ENCODE measurements at places on chromosomes 2 and 18.

DNA sequence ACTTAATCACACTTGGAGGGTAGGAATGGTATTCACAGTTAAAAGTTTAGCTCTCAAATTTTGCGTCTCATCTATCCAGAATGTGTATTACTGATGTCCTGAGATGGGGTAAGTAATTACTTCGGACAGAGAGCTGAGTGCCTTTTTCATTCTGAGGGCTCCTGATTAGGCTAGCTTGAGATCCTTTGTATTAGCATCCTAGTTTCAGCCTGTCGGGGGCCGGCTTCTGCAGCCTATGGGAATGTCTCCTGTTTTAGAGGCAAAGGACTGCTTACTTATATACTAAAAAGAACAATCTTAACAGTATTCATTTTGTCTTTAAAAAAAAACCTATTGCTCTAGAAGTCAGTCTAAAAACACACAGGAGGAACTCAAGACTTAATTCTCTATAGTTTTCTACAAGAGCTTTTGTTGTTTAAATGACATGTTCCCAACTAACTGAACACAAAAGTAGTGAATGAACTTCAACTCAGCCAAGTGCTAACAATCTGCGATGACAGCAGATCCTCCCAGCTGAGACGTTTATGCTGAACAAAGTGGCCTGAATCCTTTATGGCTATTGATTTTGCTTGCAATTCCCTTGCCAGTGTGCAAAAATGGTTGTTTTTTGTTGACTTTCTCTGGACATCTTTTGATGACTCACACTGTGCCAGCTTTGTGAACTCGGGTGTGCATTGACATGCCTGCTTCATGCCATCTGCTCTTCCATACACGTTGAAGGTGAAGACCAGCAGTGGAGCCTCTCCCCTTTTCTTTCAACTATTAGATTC, 118.7 kb downstream of the LYPD6B start:
- no peaks in the 10 kb centered on the region for H3K27me3 ChIP-seq
- no peaks in the 10 kb centered on the region for H3K36me3 ChIP-seq
- no peak for DNase-seq
- no peaks in the 10 kb centered on the region for H3K4me1 ChIP-seq

- no peaks in the 10 kb centered on the region for H3K4me1 ChIP-seq
- no peaks in the 10 kb centered on the region for H3K27me3 ChIP-seq
- no peaks in the 10 kb centered on the region for H3K36me3 ChIP-seq
Measured at GRCh38 chr2:134540990-134541389, 177.8 kb downstream of the TMEM163 start.

DNA sequence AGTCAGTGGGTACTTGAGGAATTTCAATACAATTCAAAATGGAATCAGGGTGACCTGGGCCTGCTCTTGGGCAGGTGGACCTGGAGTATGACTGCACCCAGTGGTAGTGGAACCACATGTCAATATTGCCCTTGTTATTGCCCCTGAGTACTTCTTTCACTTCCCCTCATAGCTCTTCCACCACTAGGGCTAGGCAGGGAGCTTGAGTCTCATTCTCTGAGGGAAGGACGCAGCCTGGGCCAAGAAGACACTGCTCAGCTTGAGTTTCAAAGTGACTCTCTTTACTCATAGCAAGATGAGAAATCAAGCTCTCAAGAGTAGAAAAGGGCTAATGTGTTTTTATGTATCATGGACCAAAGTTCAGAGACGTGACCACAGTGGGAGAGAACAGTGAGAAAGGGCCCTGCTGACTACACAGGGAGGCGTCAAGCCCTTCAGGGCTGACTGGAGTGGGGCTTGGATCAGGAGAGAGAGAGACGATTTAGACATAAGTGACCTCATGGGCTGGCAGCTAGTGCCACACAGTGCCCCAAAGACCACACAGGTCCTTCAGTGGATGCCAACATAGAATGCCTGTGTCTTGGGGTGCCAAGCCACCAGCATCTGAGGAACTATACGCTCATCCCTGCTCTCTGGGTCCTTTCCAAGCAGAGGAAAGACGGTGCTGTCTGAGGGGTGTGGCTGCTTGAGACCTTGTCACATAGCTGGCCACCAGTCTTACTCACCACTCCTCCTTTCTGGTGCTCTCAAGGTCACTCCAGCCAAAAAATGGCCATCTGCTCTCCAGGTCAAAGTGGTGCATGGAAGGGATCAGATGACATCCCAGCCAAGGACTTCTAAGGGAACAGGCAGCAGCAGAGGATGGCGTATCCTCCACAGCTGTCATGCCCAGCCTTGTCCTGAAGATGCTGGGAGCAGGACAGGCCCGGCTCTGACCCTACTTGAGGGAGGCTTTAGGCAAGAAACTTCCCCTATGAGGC, 13.0 kb downstream of the PTMA start:
- DNase-seq: no peak
- H3K4me1 ChIP-seq: no peaks in the 10 kb centered on the region
- no peak overlapping the region for H3K4me3 ChIP-seq

DNA sequence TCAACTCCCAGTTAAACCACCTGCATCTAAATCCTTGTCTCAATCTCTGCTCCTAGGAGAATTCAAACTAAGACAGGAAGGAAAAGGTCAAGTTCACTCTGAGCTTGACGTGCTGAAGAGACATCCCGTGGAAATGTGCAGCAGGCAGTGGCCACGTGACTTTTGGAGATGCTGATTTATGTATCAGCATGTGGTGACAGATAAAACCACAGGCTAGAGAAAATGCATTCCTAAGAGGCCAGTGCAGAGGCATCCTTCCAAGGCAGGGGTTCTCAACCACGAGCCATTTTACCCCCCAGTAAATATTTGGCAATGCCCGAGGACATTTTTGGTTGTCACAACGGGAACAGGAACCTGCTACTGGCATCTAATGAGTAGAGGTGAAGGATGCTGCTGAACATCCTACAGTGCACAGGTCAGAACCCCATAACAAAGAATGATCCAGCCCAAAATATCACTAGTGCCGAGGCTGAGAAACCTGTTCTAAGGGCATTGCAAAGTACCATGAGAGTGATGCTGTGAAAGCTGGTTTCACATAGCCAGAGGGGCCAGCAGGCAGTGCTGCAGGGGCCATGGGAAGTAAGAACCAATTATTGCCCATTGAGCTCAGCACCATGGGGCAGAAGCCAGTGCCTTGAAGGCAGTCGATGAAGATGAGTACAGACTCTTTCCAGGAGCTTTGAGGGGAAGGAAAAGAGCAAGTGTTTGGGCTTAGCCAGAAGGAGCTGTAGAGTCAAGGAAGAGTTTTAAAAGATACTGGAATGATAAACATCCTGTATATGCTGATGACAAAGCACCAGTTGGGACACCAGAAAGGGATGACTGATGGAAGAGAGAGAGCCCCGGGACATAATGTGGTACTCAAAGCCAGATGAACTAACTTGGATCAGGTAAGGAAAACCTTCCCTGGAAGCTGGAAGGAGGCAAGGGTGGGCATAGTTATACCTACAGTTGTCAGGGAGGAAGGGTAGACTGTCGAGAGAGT, 174.6 kb downstream of the HAUS1 start:
- H3K27me3 ChIP-seq: no peaks in the 10 kb centered on the region
- H3K4me3 ChIP-seq: no peak overlapping the region
- no peak overlapping the region for H3K27ac ChIP-seq
- peaks cover 8% of the 10 kb centered on the region for H3K4me1 ChIP-seq
- DNase-seq: no peak
- no peaks in the 10 kb centered on the region for H3K36me3 ChIP-seq

DNA sequence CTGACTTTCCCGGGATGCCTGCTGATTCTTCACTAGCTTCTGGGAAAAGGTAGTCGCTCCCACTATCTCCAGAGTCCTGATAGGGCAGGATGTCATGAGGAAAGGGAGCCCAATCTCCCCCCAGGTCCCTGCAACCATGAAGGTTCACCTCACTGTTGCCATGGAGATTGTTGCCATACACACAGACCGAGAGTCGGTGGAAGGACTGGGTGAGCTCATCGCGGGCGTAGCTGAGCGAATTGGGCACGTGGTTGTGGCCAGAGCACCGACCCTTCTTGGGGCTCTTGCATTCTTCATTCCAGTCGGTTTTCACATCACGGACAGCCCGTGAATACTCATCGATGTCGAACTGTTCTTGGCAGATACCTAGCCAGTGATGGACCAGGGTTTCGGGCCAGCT, 97.4 kb downstream of the MEP1B start:
- no peaks in the 10 kb centered on the region for H3K4me1 ChIP-seq
- H3K27ac ChIP-seq: no peak overlapping the region
- DNase-seq: no peak
- no peaks in the 10 kb centered on the region for H3K27me3 ChIP-seq
- H3K4me3 ChIP-seq: no peak overlapping the region
